T-cell (primary cell): ENCODE measurements at places on chromosomes 1 and 21.

- DNase-seq: no peak
These were observed 399.8 kb downstream of the PLPP3 start for GRCh38 chr1:56179543-56179942.

- no peak for DNase-seq
These were observed 35.6 kb upstream of the ID3 start for GRCh38 chr1:23594927-23595353.

- DNase-seq: no peak
These were observed 372.6 kb upstream of the LRRC7 start for GRCh38 chr1:69195136-69195535.

DNA sequence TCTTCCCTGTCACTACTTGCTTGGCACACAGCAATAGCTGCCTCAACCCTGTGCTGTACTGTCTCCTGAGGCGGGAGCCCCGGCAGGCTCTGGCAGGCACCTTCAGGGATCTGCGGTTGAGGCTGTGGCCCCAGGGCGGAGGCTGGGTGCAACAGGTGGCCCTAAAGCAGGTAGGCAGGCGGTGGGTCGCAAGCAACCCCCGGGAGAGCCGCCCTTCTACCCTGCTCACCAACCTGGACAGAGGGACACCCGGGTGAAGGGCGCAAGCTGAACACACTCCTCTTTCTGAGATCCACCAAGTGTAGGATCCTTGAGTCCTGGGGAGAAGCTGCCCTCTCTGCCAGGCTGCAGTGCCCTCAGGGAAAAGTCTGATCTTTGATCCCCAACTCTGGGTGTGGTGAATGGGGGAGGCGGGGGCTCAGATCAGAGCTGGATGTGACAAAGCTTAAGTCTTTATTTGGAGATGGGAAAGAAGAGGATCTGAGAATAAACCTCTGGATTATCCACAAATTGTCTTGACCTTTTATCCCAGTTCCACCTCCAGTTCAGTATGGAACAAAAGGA lies 1.2 kb downstream of the RXFP4 start:
- DNase-seq: no peak

DNA sequence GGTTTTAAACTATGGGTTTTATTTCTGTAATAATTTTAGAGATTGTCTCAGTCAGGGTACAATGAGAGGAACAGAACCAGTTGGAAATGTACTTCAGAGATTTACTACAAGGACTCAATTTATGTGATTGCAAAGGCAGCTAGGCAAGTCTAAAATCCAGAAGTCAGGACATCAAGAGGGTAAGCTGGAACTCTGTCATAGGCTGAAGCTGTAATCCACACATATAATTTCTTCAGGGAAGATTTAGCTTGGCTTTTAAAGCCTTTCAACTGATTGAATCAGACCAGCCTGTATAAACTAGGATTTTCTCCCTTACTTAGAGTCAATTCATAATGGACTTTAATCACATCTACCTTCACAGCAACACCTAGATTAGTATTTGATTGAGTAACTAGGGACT lies 24.3 kb upstream of the LELP1 start:
- no peak for DNase-seq

- DNase-seq: no peak
These were observed 26.0 kb downstream of the MACF1 start for GRCh38 chr1:39230261-39231190.

GRCh38 chr1:10280439-10281350 lies 70.3 kb downstream of the KIF1B start:
- no peak for DNase-seq

DNA sequence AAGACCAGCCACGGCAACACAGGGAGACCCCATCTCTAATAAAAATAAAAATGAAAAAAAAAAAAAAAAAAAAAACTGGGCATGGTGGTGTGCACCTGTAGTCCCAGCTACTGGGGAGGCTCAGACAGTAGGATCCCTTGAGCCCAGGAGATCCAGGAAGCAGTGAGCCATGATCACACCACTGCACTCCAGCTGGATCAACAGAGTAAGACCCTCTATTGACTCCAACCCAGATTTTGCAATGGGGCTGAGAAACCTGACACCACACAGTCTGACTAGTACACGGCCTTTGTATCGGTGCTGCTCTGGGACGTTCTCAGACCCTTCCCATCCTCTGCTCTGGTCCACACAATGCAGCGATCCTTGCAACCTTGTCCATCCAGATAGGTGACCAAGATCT lies 31.8 kb downstream of the SPATA21 start:
- DNase-seq: no peak

GRCh38 chr1:228087771-228088251 lies 5.3 kb downstream of the ARF1 start:
- DNase-seq: no peak

- DNase-seq: no peak
These were observed 7.5 kb downstream of the C1orf198 start for GRCh38 chr1:230860617-230861384.

DNA sequence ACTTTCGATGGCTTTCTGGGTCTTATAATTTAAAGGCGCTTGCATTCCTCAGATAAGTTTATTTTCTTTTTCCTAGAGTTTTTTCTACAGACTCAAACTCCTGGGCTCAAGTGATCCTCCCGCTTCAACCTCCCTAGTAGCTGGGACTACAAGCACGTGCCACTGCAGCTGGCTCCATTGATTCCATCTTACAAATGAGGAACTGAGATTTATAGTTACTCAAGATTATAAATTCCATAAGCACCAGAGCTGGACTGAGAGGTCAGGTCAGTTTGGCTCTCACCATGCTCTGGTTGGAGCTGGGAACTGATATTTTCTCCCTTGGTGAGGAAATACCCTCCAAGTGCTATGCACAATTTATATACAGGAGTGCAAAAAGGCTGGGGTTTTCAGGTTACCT lies 13.4 kb upstream of the PRPF38B start:
- no peak for DNase-seq

- no peak for DNase-seq
These were observed 84.1 kb upstream of the CCDC190 start for GRCh38 chr1:162944974-162945674.

GRCh38 chr1:14945132-14946010 lies 208.2 kb upstream of the TMEM51 start:
- no peak for DNase-seq

DNA sequence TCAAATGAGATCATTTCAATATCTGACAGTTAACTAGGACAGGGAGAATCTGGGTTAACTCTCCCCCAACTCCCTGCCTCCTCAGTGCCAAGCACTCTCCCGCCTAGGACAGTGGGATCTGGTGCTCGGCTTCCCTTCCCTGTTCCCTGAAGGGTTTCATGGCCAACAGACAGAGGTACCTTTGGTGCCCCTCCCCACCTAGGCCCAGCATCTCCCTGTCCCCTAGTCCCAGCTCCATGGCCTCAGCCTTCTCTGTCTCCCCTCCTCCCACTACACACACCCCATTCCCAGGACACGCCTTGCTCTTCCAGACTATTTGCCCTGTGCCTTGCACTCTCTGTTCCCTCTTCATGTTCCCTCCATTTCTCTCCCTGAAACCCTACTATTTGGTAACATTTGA lies 77.1 kb downstream of the CD247 start:
- DNase-seq: no peak

DNA sequence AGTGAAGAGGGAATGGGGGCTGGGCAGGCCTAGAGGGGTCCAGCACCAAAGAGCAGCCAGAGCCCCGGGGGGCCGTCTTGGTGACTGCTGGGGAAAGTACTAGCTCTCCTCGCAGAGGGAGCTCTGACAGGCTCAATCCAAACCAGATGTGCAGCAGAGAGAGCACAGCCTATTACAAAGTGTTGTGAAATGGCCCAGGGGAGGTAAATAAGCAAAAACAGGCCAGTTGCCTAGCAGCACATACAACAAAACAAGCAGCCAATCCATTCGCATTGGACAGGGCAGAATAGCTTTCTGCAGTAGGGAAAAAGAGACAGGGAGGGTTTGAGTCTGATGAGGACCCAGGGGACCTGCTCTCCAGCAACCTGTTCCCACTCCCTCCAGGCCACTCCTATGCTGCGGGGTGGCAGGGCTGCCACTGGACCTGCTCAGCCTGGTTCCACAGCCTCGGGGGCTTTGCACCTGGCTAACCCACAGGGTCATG lies 239.6 kb upstream of the FGGY start:
- DNase-seq: no peak

- no peak for DNase-seq
These were observed 50.6 kb upstream of the LYPLAL1 start for GRCh38 chr1:219123036-219123435.

DNA sequence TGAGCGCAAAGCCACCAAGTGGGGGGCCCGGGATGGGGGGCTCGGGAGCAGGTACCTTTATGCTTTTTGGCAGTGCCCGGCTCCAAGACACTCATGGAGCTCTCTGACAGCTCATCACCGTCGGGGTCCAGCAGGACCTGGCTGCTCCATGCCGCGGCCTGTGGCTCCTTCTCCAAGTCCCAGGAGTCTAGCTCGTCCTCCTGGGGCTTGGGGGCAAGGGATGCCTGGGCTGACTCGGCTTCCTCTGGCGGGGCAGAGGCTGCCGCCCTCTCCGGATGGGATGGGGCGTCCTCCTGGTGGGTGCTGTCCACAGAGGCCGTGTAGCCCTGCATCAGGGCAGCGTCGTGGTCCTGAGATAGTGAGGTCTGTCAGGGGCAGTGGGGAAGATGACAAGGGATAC lies 19.9 kb upstream of the PRDM15 start:
- DNase-seq: no peak

DNA sequence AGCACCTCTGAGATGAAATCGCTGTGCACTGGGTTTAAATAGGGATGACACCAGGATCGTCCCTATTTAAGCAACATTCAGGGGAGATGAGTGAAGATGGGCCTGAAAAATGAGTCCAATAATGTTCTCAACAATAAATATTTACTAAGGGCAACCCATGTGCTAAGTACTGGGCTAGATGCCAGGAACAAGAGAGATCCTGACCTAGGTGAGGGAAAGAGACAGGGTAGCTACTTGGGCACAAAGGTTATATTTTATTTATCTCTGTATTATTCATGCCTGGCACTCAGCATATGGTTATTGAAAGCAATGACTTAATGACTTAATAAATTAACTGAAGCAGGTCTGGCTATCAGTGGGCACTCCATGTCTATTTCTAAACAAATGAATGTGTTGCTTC lies 27.4 kb upstream of the AVPR1B start:
- no peak for DNase-seq
